Fibroblast of skin of right biceps (primary cell): ENCODE measurements at places on chromosomes 7 and 10.
A peak's percentile ranks its signal among the peaks of the same experiment; 100 is the strongest.

DNA sequence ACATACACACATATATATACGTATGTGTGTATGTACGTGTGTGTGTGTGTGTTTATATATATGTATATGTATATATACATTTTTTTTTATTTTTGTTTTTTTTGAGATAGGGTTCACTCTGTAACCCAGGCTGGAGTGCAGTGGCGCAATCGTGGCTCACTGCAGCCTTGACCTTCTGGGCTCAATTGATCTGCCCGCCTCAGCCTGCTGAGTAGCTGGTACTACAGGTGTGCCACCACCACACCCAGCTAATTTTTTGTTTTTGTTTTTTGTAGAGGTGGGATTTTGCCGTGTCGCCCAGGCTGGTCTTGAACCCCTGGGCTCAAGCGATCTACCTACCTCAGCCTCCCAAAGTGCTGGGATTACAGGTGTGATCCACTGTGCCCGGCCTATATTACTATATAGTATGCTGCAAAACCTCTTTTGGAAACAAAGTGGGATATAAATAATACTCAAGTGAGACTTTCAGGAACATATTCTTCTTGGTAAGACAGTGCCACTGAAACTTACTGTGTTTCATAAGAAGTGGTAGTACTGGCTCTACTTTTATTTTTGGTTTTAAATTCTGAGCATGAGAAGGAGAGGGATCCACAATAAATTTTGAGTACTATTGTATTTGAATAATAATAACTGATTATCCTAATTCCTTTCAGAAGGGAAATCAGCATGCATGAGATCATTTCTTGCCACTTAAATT, 51.0 kb downstream of the MLLT10 start:
- DNase-seq, result no peak

DNA sequence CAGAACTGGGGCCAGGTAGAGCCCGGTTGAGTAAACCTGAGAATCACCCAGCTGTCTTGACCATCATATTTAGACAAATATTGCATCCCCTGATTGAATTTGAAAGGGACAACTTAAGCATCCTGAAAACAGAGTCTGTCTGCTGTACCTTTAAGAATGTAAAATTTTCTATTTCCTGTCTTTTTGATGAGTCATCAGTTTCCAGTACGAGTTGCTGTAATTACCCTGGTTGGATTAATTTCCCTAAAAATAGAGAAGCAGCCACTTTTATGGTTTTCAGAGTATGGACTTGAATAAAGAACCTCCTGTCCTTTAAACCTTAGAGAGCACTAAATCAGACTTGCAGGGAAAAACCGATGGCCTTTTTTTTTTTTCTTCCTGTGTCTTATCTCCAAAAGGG, 164.6 kb upstream of the SH2B2 start:
- DNase-seq, result peak; percentile 72

DNA sequence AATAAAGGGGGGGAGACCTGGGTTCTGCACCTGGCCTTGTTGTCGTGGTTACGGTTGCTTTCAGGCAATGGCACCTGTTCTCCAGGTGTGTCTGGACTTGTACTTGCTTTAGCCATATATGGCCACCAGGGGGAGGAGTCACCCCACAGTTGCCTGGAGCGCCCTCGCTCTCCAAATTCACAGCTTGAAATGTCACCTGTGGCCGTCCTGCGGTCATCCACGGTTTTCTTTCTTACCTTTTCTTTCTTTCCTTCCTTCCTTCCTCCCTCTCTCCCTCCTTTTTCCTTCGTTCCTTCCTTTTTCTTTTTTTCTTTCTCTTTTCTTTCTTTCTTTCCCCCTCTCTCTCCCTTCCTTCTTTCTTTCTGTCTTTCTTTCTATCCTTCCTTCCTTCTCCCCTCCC, 157.2 kb upstream of the ZNF92 start:
- DNase-seq, result peak; percentile 23

DNA sequence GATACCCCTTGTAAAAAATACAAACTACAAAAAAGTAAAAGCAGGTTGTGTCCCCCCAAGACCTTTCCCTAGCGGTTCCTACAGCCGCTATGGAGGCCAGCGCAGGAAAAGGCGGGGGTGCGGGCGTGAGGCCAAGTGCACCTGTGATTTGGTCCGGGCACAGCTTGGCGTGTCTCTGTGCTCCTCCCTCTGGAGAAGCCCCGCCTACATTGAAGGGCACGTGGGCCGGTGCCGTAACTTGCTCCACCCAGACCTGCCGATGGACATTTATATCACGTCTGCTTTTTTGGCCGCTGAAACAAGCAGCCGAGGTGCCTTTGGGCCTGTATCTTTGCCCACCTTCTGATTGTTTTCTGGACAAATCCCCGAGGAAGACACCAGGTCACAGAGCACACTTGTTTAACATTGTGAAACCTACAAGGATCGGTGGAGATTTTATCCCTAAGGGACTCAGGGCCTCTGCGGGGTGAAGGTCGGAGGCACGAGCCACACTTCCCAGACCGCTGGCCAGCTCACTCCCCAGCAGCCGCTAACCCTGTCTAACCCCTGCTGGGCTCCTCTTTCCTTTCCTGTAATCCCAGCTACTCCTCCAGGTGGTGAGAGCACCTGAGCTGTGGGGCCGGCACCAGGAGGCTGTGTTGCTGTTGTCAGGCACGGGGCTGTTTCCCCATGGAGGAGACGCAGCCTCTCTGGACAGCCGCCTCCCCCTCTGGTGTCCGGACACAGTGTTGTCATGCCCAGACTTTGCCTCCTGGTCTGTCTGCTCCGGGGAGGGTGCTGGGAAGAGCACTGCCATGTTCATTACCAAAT, 18.8 kb upstream of the INPP5A start:
- DNase-seq, result no peak

DNA sequence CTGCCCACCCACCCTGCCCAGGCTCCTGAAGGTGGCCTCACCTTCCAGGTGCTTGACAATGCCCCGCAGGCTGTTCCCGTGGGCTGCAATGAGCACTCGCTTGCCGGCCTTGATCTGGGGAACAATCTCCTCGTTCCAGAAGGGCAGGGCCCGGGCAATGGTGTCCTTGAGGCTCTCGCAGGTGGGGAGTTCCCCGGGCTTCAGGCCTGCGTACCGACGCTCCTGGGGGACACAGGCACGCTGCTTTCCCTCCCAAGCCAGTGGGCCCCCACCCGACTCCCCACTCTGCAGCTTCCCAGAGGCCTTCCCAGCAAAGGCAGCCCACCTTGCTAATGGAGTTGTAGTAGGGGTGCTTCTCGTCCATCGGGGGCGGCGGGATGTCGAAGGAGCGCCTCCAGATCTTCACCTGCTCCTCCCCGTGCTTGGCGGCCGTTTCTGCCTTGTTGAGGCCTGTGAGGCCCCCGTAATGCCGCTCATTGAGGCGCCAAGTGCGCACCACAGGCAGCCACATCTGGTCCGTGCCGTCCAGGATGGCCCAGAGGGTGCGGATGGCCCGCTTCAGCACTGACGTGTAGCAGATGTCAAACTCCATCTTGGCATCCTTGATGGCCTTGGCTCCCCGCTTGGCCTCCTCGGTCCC, 456 bp downstream of the PGAM2 start:
- DNase-seq, result no peak

DNA sequence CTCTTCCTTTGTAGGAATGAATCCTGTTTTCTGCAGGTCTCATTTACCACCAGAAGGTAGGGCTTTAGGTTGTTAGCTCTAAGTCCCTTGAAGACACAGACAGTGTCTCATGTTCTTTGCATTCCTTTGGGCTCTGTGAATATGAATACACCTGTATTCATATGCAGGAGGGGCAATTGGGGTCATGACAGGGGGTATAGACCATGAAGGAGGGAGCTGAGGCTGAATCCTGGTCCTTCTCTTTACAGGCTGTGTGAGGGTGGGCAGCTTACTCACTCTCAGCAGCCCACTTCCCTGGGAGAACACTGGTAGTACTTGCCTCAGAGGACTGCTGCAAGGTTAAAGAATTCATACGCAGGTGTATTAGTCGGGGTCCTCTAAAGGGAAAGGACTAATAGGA, 267.2 kb upstream of the MGMT start:
- DNase-seq, result no peak

- DNase-seq, result peak; percentile 16
Observed at GRCh38 chr10:109062371-109062770, 860.9 kb downstream of the XPNPEP1 start.

GRCh38 chr10:100767422-100767775, 22.0 kb downstream of the PAX2 start:
- DNase-seq, result no peak

DNA sequence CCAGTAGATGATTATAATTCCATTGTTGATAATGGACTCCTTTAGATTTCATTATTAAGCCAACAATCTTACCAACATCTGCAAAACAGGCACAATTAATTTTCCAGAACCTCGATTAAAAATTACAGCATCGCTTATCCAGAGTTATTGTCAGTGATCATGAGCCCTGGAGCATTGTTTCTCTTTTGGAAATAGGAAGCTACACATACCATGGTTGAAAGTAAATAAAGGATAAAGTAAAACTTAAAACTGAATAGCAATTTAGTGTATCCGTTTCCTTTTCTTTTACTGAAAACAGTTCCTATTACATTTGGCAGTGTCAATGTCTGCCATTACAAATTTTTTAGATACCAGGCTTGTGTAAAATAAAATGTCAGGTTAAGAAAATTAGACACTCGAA, 9.9 kb upstream of the HOXA2 start:
- DNase-seq, result no peak

GRCh38 chr7:107913851-107914250, 22.9 kb downstream of the DLD start:
- peak; percentile 36 for DNase-seq

GRCh38 chr7:111198255-111198654, 107.3 kb downstream of the LRRN3 start:
- DNase-seq, result peak; percentile 99
